ENCODE measurements at places on chromosomes 4 and X. TPM values are rescaled to one million over a fixed set of nuclear protein-coding genes. Genes with fewer than 3 reads are reported as not detected.

The IBSP gene
- not detected for total RNA-seq

DNA sequence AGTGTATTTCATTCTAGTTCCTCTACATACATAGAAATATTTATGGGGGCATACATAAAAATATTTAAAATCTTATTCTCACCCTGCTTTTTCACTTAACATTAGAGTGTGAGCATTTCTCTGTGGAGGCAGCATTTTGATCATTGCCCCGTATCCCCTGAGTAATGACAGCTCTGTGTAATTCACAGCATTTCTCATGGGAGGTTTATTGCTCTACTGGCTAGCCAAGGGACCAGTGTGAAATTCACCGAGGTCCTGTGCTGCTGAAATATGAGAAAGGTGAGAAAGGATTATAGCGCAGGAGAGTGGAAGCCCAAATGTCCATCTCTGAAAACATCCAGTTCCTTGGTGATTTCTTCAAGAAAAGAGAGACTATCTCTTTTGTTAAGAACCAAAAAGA lies 22.9 kb downstream of the PDGFC start:
- DNase-seq: no peak

The PPP2R2C gene
- total RNA-seq: 0.35 TPM

- DNase-seq: no peak
Measured at GRCh38 chr4:86203176-86203575, 156.7 kb downstream of the MAPK10 start.

DNA sequence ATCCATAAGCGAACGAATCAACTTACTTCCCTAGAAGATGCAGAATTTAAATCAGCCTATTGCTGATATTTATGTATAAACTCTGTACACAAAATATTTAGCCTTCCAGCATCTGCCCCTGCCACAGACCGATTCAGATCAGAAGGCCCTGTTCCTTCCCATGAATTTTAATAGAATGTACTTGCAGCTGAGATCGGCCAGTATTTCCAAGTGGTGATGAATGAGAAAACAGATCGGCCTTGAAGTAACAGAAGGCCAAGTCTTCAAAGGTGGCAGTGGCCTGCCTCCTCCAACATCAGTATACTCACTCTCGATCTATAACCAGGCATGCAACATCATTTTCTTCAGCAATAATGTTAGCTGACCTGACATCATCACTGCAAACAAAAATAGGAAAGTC lies 66.4 kb downstream of the PRKG2 start:
- no peak for DNase-seq

DNA sequence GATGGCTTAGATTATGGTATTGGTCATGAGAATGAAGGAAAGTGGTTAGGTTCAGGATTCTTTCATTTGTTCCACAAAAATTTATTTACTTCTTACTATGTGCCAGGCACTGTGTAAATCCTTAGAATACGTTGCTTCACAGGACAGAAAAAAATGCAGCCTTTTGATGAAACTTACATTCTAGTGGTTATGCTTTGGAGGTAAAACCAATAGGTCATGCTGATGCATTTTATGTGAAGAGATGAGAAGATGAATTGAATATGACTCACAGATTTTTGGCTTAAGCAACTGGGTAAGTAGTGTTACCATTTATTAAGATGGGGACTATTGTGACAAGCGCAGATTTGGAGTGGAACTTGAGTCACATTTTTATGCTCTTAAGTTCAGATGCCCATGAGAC lies 165.3 kb downstream of the GLRA2 start:
- no peak for DNase-seq

The GAGE12E gene
- not detected for total RNA-seq

The TLR1 gene
- total RNA-seq: not detected

DNA sequence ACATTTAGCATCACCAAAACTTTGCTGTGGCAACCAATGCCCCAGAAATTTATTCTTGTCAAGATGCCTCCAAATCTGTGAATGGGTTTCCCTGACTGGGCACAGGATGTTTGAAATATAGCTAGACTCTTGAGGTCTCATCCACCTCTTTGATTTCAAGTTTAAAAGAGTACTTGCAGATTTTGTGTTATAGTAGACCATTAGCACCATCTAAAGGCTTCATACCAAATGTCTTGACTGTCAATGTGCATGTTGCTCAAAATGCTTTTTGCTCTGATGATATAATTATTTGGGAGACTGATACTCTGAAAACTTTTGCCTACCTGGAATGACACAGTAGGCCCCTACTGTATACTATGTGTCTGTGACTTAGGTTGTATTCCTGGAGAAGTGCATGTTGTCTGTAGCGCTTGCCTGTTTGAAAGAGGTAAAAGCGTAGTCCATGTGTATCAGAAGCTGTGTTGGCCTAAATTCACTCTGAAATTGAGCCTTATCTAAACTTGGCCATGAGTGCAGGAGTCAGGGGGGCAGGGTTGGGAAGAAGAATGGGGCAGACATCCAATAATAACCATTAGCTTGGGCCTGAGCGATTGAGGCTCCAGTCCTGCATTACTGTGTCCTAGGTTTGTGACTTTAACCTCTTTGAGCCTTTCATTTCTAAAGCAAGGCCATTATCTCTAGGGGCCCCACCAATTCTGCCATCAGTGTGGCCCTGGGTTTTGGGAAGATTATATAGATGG lies 33.8 kb downstream of the NDP start:
- no peak for DNase-seq

GRCh38 chrX:97389761-97390192 lies 506.1 kb downstream of the RPA4 start:
- no peak for DNase-seq

The DSPP gene
- total RNA-seq: not detected

DNA sequence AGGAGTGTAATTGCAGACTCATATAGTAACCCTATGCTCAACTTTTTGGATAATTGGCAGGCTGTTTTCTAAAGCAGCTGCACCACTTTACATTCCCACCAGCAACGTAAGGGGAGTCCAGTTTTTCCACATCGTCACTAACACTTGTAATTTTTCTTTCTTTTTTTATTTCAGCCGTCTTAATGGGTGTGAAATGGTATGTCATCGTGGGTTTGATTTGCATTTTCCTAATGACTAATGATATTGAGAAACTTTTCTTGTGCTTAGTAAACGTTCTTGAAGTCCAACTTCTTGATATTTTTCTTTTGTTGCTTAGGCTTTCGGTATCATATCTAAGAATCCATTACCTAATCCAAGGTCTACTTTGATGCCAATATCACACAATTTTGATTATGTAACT lies 95.3 kb upstream of the IL1RAPL1 start:
- DNase-seq: no peak

The DDX60 gene
- 2.1 TPM for total RNA-seq
